Tibial artery (tissue), 4 donors: ENCODE measurements at places on chromosomes 1 and 21.

GRCh38 chr1:230509281-230509977, 83.3 kb upstream of the PGBD5 start:
- no peak for DNase-seq

GRCh38 chr1:31605908-31606427, 11.5 kb upstream of the HCRTR1 start:
- DNase-seq, result no peak

DNA sequence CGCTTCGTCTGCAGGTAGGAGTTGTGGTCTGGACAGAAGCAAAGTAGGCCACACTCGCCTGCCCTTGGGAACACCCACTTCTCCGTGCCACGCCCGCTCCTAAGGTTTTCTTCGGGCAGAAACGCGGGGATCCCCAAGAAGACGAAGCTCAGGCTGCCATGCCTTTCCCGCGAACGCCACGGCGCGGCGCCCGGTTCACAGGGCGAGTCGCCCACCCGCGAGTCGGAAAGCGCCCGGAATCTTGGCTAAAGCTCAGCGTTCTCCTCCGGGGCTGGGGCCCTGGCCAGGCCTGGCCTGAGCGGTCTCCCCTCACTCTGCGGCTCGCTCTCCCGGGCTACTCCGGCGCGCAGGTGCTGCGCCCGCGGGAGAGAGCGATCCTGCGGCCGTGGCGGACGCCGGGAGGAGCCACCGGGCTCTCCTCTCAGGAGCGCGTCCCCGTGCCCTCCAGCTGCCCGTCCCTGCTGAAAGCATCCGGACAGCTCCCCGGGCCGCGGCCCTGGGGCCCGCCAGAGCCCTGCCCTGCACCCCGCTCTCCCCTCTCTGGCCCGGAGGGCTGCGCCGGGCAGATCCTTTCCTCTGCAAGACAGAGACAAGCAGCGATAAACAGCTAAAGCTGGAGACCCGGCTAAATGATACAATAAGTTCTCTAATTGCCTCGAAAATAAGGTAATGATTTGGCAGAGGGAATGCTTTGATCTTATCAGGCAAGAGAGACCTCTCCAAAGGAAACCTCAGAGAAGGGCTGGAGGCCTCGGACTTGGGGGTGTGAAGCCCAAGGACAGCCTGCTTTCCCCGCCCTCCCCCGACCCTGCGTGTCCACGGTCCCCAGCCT, 6.7 kb upstream of the WNT2B start:
- DNase-seq, result peak; percentile 53

GRCh38 chr1:205168291-205168690, 43.2 kb downstream of the DSTYK start:
- DNase-seq, result no peak

- no peak for DNase-seq
Measured at GRCh38 chr1:151822404-151822803, 9.2 kb downstream of the RORC start.

DNA sequence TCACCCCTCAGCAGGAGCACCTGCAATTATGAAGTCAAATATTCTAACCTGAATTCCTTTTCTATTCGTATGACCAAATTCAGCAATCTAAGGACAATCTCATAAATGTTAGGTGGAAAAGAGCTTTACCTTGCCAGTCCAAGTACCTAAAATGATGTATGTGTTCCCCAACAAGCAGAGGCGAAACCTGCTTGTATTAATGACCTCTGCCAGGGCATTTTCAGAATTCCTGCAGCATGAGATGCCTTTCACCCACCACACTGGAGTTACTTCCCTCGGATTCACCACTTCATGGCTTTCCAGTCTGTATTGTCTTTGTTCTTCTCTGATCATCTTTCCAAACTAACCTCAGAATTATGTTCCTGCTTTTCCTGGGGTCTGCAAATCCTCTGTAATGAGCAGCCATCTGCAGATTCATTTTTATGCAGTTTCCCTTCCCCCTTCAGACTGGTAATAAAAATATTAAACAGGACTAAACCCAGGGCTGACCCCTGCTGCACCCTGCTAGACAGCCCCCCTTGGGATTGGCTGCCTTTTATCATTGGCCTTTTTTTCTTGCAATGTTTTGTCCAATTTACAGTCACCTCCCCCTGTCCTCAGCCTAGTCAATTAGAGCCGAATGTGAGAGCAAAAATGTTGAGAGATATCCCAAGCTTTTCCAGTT, 26.6 kb upstream of the CASQ2 start:
- DNase-seq, result no peak

DNA sequence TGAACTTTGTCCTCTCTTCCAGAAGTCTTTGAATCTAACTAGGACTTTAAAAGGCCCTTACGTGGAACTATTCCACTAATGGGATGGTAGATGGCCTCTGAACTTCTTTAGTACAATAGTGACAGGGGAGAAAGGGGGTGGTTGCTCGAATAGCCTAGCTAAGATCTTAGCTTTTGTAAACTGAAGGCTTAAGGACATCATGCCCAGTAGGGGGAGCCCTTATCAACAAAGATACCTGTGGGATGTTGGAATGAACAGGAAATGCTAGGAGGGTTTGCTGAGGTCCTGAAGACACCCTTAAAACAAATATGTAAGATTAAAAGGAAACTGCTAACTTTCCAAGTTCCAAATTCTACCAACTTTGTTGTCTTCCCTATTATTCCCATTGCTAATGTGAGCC, 33.2 kb downstream of the NHLH2 start:
- no peak for DNase-seq

DNA sequence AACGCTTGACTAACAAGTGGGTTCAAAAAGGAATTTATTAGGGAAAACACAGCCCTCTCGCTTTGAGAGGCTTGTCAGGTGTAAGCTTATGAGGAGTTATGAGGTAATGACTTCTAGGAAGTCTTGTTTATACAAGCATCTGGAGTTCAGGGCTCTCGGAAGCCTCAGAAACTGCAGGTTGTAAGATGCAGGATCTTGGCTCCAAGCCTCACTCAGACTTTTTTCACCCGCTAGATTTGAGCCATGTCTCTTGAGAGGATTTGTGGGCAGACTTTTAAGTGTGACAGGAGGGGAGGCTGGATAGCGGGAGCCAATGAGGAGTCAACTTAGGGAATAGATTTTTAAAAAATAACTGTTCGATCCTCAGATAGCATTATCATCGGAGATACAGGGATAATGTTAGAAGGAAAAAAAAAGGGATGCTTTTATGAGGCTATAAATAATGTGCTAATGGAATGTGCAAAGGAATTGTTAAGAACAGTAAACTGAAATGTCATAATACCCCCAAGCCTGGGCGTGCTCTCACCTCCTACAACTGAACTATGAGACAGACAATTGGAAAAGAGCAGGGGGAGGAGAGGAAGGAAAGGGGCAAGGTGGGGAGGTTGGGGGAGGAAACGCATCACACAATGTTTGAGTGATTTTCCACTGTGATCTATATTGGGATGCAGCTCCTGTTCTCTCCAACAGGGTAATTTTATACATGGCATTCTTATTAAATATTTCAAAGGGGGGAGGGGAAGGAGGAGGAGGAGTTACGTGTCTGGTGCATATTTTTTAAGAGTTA, 107.4 kb upstream of the ESRRG start:
- DNase-seq, result no peak

DNA sequence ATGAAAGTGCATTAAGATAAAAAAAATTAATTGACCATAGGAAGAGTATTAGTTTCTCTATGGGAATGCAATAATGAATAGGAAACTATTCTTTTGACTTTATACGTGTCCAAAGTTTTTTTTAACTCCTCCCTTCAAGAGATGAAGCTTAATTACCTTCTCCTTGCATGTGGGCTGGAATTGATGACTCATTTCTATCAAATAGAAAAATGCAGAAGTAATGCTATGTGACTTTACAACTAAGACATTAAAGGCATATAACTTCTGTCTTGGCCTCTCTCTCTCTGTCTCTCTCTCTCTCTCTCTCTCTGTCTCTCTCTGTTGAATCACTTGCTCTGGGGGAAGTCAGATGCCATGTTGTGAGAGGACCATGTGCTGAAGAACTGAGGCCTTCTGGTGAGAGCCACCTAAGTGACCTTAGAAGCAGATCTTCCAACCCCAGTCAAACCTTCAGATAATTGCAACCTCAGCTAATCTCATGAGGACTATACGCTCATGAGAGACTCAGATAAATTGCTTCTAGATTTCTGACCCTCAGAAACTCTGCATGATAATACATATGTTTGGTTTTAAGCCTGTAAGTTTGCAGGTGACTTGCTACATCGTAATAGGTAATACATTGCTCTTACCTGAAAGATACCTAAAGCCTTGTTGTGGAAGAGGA, 414.2 kb downstream of the KCNT2 start:
- no peak for DNase-seq
